ENCODE measurements at places on chromosomes 7 and 10. TPM values are rescaled to one million over a fixed set of nuclear protein-coding genes. Genes with fewer than 3 reads are reported as not detected.

DNA sequence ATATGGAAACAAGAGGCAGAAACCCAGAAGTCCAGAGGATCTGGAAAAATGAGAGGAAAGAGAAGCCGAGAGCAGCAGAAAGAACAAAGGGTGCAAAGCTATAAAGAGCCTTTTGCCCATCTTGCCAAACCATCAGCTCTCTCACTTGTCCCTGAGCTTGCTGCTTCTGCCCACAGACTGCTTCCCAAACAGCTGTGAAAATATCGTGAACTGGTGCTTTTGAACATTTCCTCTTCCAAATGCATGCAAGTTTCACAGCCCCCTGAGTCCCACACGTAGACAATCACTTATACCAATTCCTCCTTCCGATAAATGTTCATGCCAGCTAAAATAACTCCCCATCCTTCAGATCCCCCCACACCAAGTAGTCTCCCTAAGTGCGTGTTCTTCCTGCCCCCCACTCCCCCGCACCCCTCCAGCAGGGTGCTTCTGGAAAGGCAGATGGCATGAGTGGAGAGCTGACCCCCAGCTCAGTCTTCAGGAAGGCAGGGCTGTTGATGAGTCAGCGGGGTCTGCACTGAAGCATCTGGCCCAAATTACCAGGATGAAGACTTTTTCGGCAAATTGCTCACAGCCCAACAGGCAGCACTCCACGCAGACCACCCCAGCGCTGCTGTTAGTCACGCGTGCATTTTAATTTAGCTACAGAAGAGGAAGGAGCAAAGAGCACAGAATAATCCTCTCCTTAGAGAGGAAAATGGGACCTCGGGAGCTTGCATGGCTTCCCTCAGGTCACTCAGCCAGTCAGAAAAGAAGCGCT, 76.1 kb upstream of the KCNMA1 start:
- no peaks in the 10 kb centered on the region for H3K4me1 ChIP-seq
- H3K27ac ChIP-seq = no peak overlapping the region
- H3K4me3 ChIP-seq = no peak overlapping the region
- H3K36me3 ChIP-seq = no peaks in the 10 kb centered on the region
- no peaks in the 10 kb centered on the region for H3K27me3 ChIP-seq
- DNase-seq = no peak

DNA sequence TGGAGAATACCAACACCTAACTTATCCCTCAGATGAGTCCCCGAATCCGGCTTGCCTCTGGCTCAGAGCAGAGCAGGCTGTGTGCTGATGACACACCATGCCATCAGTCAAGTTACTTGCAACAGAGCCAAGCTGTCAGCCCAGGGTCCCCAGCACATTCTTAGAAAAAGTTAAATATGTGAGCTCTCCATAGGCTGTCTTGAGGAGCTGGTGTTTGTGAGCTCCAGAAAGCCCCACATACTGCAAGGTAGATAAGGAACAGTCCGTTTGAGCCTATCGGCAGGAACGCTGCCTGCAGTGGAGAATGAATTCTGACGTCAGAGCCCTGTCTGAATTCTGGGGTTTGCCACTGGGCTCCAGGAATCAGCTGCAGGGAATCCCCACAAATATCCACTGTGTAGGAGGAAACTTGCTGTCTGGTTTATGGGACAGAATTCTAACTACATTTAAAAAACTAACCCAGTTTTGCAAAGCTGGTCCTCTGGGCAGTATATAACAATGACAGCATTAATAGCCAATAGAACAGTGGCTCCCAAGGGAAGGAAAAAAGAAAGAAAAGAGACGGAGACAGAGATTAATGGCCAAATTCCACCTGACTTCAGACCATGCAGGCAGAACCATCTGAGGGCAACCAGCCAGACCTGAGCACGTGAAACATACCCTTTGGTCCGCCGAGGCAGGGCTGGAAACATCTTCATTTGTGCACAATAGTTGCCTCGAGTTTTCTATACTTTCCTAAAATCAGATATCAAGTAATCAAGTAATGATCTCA, 3.6 kb downstream of the SFXN4 start:
- no peak for DNase-seq
- no peaks in the 10 kb centered on the region for H3K36me3 ChIP-seq
- no peak overlapping the region for H3K4me3 ChIP-seq
- no peaks in the 10 kb centered on the region for H3K4me1 ChIP-seq

Gene ERVW-1
- not detected for total RNA-seq

Gene ASB10
- total RNA-seq = not detected

Gene CHAT
- not detected for total RNA-seq

Measured in aorta (tissue), 5 donors.